Fibroblast of skin of right biceps (primary cell): ENCODE measurements at places on chromosomes 2 and 18.

DNA sequence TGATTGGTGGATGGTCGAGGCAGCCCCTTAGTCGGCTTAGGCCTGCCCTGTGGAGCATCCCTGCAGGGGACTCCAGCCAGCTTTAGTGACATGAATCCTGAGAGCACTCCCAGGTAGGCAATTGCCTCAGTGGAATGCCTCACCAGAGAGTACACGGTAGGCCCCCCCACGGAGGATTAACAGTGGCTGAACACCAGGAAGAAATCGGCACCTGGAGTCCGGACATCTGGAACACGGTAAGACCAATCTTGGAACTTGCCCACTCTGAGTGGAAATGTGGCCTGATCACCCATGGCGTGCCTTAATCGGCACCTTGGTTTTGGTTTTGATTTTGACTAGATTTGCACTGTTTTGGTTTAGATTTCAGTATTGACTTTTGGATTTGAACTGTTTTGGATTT, 326.2 kb upstream of the NCKAP5 start:
- DNase-seq = no peak

DNA sequence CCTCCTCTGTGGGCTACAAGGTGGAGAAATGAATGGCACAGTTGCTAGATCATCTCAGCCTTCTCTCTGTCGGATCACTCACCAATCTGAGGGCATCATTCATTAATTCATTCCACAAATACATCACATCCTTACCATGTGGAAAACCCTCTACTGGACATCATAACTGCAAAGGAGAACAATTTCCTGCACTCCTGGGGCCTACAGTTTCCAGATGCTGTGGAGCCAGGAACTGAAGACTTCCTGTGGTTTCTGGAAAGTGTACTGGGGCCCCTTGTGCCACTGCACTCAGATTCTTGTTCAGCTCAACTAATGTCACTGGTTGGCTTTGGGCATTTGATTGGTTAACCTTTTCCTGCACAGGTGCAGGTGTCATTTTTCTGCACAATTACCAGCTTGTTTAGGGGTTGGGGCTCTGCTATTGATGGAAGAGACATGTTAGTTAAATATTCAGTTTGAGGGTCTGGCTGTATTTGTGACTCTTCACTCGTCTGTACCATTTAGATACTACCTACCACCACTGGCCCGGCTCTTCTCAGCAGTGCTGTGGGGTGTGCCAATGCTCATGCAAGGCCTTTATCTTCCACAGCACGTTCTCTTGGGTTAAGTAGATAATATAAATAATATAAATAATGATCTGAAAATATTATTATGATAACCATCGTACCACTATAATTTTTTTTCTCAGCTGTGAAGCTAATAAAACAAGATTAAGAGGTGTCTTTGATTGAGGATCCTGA, 427.3 kb downstream of the TSN start:
- DNase-seq = no peak

DNA sequence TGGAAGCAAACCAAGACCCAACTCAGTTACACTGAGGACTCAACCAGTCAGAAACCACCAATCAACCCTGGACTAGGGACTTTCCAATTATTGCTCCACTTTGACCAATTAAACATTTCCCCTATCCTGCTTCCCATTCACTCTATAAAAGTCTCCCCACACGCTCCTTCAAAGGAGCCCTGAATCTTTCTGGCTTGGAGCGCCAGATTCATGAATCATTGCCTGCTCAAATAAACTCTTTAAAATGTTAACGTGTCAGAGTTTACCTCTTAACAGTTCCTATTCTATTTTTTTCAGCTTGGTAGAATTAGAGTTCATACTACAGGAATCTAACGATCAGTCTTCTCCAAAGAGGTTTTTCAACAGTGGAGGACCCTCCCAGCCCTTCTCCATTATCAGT, 20.7 kb upstream of the SULT1C2 start:
- DNase-seq = peak; percentile 69

GRCh38 chr18:37275237-37275741, 290.3 kb downstream of the CELF4 start:
- no peak for DNase-seq

DNA sequence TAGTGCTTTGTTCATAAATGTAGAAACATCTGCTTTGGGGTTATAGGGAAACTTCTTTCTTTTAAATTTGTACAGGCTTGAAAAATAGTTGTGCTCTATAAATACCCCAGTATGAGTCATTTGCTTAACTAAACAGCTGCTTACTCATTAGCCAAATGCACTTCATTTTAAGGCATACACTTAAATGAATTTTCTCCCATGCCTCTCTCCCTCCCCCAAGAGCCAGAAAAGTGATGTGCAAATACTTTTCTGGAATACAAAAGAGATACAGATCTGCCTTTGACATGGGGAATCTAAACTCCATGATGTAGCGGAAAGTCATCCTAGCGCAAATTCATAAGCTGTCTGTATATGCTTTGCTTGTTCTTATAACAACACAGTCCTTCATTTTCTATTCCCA, 469.4 kb downstream of the DLGAP1 start:
- DNase-seq = peak; percentile 84

GRCh38 chr2:100563407-100564247, 834 bp downstream of the PDCL3 start:
- DNase-seq = no peak

DNA sequence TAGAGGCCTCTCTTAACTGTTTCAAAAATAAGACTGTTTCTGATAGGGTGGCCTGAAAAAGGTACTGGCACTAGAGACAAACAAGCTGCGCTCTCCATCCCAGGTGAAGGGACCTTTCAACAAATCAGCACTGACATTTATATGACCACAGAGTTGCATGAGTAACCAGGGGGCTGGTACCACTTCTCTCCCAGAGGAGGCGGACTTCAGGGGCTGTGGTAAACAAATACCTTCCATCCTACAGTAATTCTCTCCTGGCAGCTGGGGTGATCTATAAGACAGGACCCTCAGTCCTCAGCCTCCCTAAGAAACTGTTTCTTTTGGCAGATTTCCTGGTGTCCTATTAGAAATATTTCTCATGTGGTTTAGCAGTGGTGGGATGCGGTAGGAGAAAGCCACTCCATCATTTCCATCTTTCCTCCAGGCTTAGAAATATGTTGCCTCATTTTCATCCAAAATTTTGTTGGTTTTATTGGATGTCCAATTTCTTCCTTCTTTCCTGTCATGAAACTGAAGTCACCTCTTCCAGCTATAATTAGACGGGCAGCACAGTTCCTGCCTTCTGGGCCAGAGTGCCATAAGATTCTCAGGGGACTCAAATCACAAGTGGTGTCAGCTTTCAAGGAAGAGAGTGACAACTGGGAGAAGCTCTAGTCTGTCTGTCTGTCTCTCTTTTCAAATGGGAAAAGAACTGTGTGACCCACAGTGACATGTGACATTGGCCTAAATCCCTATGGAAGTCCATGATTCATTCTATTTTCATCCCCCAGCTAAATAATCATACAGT, 96.4 kb downstream of the CYRIA start:
- no peak for DNase-seq

DNA sequence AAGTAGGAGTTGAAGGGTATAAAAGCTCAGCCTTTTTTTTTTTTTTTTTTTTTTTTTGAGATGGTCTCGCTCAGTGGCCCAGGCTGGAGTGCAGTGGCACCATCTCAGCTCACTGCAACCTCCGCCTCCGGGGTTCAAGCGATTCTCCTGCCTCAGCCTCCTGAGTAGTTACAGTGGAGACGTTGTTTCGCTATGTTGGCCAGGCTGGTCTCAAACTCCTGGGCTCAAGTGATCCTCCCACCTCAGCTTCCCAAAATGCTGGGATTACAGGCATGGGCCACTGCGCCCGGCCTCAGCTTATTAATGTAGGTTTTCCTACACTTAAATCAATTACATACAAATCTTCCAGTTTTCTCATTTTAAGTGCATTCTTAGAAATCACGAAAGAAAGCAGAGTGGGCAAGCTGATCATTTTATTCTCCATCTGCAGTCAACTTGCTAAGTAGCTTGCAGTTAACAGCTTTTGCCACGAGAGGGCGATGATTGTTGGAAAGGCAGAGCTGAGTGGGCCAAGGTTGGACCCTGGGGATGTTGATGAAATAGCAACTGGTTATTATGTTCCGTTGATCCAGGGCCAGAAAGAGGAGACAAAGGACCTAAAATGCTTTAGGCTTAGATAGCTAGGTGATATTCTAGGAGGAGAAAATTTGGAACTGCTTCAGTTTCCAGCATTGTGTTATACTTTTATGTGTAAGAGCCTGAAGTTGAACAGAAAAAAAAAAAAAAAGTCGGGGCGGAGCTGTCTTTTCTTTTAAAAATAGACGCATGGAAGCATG, 234.4 kb upstream of the EPAS1 start:
- DNase-seq = peak; percentile 87

DNA sequence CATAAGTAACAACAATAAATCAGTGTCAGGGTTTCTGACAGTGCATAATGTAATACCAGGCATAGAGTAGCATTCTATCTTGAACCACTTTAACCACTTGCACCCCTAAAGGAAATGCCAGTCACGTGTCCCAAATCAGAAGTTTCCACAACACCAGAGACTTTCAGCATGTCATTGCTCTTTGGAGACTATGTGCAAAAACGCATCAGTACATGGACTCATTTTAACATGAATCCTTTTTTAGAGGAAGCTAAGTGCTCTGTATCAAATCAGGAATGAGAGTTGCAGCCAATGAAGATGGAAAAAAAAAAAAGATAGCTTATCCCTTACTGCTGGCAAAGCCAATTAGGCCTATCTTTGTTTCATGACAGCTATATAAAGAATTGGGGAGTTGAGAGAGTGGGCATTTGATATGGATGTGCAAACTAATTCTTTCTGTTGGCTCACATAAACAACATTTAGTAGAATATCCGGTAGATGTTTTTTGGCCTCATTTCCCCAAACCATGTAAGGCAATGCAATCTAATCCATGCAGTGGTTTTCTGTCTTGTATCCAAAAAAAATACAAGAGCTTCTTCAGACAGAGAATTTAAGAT, 353.1 kb downstream of the IRS1 start:
- peak; percentile 83 for DNase-seq
